ENCODE measurements at places on chromosomes 6 and 20.

DNA sequence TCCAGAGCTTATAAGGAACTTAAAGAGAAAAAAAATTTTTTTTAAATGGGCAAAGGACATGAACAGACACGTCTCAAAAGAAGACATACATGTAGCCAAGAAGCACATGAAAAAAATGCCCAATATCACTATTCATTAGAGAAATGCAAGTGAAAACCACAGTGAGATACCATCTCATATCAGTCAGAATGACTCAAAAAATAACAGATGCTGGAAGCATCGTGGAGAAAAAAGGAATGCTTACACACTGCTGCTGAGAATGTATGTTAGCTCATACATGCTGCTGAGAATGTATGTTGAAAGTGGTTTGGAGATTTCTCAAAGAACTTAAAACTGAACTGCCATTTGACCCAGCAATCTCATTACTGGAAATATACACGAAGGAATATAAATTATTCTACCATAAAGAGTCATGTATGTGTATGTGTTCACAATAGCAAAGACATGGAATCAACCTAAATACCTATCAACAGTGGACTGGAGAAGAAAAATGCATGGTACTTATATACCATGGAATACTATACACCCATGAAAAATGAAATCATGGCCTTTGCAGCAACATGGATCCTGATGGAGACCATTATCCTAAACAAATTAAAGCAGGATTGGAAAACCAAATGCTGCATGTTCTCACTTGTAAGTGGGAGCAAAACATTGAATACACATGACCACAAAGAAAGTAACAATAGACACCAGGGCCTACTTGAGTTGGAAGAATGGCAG is 5.2 kb downstream of the OR11A1 start:
- no peak overlapping the region for H3K27ac ChIP-seq
- no peaks in the 10 kb centered on the region for H3K4me1 ChIP-seq
- DNase-seq = no peak
- no peaks in the 10 kb centered on the region for H3K36me3 ChIP-seq
- no peak overlapping the region for H3K4me3 ChIP-seq

DNA sequence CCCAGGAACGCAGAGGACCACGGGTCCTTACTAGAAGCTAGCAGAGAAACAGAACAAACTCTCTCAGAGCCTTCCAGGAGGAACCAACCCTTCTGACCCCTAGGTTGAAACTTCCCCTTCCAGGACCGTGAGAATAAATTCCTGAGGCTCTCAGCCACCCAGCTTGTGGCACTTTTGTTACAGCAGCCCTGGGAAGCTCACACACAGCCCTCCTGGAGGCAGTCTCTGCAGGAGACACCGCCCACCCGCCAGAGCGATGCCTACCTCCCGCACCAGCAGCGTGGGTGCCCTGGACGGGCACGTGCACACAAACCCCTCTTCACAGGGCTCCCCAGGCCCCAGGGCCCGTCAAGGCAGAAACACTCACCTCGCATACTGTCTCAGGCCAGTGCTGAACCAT is 4.2 kb downstream of the RNASET2 start:
- peaks cover 34% of the 10 kb centered on the region for H3K4me1 ChIP-seq
- no peak overlapping the region for H3K4me3 ChIP-seq
- no peak for DNase-seq
- H3K27ac ChIP-seq = no peak overlapping the region
- H3K36me3 ChIP-seq = peaks cover 4% of the 10 kb centered on the region

DNA sequence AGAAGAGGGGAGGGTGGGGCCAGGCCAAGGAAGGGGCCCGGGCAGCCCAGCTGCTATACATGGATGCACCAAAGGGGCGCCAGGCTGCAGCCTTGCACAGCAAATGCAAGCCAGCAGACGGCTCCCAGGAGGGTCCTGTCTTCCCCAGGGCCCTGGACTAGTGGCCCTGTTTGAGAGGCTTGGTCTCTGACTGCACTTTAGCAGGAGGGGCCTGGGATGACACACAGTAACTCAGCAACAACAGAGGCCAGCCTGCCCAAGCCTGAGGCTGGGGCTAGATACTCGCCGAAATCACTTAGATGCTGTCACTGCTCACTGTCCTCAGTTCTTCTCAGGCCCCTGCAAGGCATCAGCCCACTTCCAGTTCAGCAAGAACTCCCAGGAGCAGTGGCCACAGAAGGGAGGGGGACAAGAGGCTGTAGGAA is 73.5 kb downstream of the TRAM2 start:
- no peaks in the 10 kb centered on the region for H3K27me3 ChIP-seq
- peaks cover 21% of the 10 kb centered on the region for H3K36me3 ChIP-seq
- H3K27ac ChIP-seq = peak overlapping the region; percentile 72
- no peak for DNase-seq
- H3K4me3 ChIP-seq = peak overlapping the region; percentile 7

DNA sequence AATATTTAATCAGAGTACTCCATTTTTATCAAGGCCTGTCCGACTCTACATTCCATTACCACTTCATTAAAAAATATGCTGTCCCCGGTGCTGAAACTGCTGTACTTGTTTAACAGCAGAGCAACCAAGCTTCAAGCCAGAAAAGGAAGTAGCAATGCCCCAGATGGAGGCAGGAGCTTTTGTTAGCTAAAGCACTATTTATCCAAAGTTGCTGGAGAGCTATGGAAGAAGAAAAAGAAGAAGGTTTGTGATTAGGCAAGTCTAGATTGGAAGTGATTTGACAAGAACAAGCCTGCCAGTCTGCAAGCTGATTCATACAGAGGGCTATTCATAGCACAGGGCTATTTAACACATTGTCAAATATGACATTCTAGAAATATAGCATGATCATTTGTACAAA is 160.9 kb upstream of the SPTLC3 start:
- no peak overlapping the region for H3K27ac ChIP-seq
- H3K36me3 ChIP-seq = no peaks in the 10 kb centered on the region
- DNase-seq = no peak
- H3K4me3 ChIP-seq = no peak overlapping the region
- no peaks in the 10 kb centered on the region for H3K4me1 ChIP-seq

- DNase-seq = no peak
- H3K4me1 ChIP-seq = no peaks in the 10 kb centered on the region
- H3K36me3 ChIP-seq = no peaks in the 10 kb centered on the region
- H3K27ac ChIP-seq = no peak overlapping the region
- H3K4me3 ChIP-seq = no peak overlapping the region
These were observed 41.8 kb upstream of the BACH2 start for GRCh38 chr6:90338409-90338808.

- no peak overlapping the region for H3K4me3 ChIP-seq
- peaks cover 4% of the 10 kb centered on the region for H3K36me3 ChIP-seq
- H3K27ac ChIP-seq = no peak overlapping the region
- no peaks in the 10 kb centered on the region for H3K4me1 ChIP-seq
- DNase-seq = no peak
These were observed 23.7 kb downstream of the OVOL2 start for GRCh38 chr20:18034039-18034438.

- H3K27me3 ChIP-seq = no peaks in the 10 kb centered on the region
- H3K4me1 ChIP-seq = peaks cover 58% of the 10 kb centered on the region
These were observed 8.2 kb downstream of the HECA start for GRCh38 chr6:139143111-139143510.

GRCh38 chr6:31734821-31735406 is 1.4 kb downstream of the CLIC1 start:
- H3K27ac ChIP-seq = peak overlapping the region; percentile 89
- peaks cover 40% of the 10 kb centered on the region for H3K36me3 ChIP-seq
- no peaks in the 10 kb centered on the region for H3K27me3 ChIP-seq
- H3K4me3 ChIP-seq = peak overlapping the region; percentile 75
- DNase-seq = no peak

DNA sequence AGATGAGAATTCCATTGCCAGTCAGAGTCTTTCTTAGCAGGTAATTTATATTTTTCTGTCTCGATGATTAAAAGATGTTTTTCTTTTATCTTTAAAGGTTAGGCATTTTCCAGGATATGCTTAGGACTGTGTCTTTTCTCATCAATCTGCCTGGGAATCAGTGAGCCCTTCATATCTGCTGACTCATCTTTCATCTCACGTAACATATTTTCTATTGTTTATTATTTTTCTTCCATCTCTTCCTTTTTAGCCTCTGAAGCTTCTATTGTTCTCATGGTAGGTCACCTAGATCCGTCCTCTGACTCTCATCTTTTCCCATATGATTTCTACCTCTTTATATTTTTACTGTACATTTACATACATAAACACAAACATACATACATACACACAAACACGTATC is 8.7 kb downstream of the CCDC28A start:
- H3K4me1 ChIP-seq = no peaks in the 10 kb centered on the region
- H3K27me3 ChIP-seq = no peaks in the 10 kb centered on the region
- DNase-seq = no peak
- peaks cover 54% of the 10 kb centered on the region for H3K36me3 ChIP-seq

- H3K27me3 ChIP-seq = no peaks in the 10 kb centered on the region
- H3K36me3 ChIP-seq = peaks cover 5% of the 10 kb centered on the region
- no peak for DNase-seq
- no peak overlapping the region for H3K4me3 ChIP-seq
These were observed 91.2 kb downstream of the SMAP1 start for GRCh38 chr6:70758883-70759282.

- DNase-seq = no peak
- H3K4me3 ChIP-seq = no peak overlapping the region
- H3K27ac ChIP-seq = no peak overlapping the region
These were observed 47.1 kb downstream of the E2F3 start for GRCh38 chr6:20448828-20449227.

- H3K4me1 ChIP-seq = no peaks in the 10 kb centered on the region
- no peaks in the 10 kb centered on the region for H3K27me3 ChIP-seq
- no peak overlapping the region for H3K4me3 ChIP-seq
- DNase-seq = no peak
- peaks cover under 1% of the 10 kb centered on the region for H3K36me3 ChIP-seq
These were observed 52.0 kb downstream of the PSMG4 start for GRCh38 chr6:3310703-3311102.

- H3K4me1 ChIP-seq = peaks cover 16% of the 10 kb centered on the region
- no peak overlapping the region for H3K27ac ChIP-seq
- DNase-seq = no peak
- no peak overlapping the region for H3K4me3 ChIP-seq
- H3K27me3 ChIP-seq = no peaks in the 10 kb centered on the region
These were observed 3.6 kb downstream of the MPC1 start for GRCh38 chr6:166379103-166379586.

DNA sequence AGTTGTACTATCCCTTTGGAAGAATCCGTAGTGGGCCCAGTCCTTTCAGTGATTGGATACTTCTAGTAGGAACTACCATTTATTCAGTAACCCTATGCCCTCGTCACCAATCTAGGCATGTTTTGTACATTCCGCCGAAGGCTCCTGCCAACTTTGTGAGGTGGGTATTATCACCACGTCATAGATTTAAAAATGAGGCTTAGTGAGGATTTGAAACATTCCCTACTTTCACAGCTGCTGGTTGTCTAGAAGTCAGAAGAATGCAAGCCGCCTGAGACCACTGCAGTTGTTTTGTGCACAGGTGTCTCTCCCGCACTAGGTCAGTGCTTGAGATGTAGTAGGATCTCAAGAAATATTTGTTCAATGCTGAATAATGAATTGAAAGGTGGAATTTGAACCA is 32.6 kb downstream of the ENPP1 start:
- H3K36me3 ChIP-seq = no peaks in the 10 kb centered on the region
- H3K4me1 ChIP-seq = no peaks in the 10 kb centered on the region
- H3K4me3 ChIP-seq = no peak overlapping the region
- H3K27ac ChIP-seq = no peak overlapping the region
- no peaks in the 10 kb centered on the region for H3K27me3 ChIP-seq

GRCh38 chr6:22221630-22222029 is 75.2 kb downstream of the PRL start:
- no peak overlapping the region for H3K4me3 ChIP-seq
- no peaks in the 10 kb centered on the region for H3K36me3 ChIP-seq
- no peaks in the 10 kb centered on the region for H3K27me3 ChIP-seq
- DNase-seq = no peak
- no peaks in the 10 kb centered on the region for H3K4me1 ChIP-seq

GRCh38 chr20:1405801-1406200 is 12.9 kb upstream of the FKBP1A start:
- DNase-seq = no peak
- no peak overlapping the region for H3K4me3 ChIP-seq
- H3K4me1 ChIP-seq = no peaks in the 10 kb centered on the region
- H3K27me3 ChIP-seq = peaks cover 9% of the 10 kb centered on the region

- H3K27ac ChIP-seq = no peak overlapping the region
- H3K4me1 ChIP-seq = no peaks in the 10 kb centered on the region
- H3K4me3 ChIP-seq = no peak overlapping the region
- H3K27me3 ChIP-seq = peaks cover 45% of the 10 kb centered on the region
- no peak for DNase-seq
These were observed 30.7 kb downstream of the CDH22 start for GRCh38 chr20:46277602-46278001.

DNA sequence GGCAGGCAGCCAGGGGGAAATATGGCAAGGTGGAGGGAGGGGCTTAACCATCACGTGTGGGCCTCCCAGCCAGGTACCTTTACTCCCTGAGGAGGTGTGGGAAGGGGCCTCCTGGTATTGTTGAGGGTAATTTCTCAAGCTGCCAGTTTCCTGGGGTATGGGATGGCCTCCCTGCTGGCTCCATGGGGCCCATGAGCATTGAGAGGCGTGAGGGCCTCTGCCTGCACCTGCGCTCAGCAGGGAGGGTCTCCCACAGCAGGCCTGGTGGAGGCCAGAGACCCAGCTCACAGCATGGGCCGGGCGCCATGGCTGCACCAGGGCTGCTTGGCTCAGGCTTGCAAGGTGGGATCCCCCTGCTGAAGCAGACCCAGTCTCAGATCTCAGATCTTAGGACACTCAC is 113.0 kb downstream of the GRM4 start:
- DNase-seq = no peak
- H3K4me1 ChIP-seq = no peaks in the 10 kb centered on the region
- no peak overlapping the region for H3K4me3 ChIP-seq
- peaks cover 24% of the 10 kb centered on the region for H3K27me3 ChIP-seq

DNA sequence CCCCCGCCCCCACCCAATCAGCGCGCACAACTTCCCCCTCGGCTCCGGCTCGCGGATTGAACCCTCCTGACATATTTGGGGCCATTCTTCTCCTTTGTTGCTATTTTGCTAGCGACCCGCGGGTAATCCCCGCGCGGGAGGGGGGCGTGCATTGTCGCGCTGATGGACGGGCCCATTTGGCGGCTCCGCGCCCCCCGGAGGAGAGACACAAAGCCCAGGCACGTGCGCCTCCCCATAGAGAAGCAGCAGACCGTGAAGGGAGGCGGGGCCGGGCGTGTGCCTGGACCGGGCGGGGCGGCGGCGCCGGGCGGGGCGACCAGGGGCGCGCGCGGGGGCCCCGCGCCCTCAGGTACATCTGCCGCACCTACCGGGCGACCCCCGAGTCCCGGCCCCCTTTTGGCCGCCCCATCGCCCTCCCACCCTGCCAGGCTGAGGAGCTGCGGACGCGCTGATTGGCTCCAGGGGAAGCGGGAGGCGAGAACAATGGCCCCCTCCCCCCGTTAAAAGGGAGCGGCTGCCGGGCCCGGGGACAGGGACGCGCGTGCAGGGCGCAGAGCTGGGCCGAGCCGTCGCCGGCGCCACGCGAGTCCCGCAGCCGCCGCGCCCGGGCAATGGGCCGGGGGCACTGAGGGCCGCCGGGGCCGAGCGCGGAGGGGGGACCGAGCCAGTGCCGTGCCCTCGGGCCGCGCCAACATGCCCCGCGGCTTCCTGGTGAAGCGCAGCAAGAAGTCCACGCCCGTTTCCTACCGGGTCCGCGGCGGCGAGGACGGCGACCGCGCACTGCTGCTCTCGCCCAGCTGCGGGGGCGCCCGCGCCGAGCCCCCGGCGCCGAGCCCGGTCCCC is at the start of gene INSM1:
Gene INSM1, plus strand, starts transcription at position 530 of the 843 bp plus-strand sequence. Its CDS starts 164 bp downstream, at position 694.
- DNase-seq = no peak
- H3K27ac ChIP-seq = no peak within 1 kb of the TSS
- peak within 1 kb of the TSS; percentile 55 for H3K4me3 ChIP-seq
- peaks cover 58% of the 10 kb centered on the region for H3K4me1 ChIP-seq
- H3K36me3 ChIP-seq = no peaks in the 10 kb centered on the region

Data from suprapubic skin (tissue), 4 donors.